AG10803 (cell line): ENCODE measurements at places on chromosomes 16 and 17.

DNA sequence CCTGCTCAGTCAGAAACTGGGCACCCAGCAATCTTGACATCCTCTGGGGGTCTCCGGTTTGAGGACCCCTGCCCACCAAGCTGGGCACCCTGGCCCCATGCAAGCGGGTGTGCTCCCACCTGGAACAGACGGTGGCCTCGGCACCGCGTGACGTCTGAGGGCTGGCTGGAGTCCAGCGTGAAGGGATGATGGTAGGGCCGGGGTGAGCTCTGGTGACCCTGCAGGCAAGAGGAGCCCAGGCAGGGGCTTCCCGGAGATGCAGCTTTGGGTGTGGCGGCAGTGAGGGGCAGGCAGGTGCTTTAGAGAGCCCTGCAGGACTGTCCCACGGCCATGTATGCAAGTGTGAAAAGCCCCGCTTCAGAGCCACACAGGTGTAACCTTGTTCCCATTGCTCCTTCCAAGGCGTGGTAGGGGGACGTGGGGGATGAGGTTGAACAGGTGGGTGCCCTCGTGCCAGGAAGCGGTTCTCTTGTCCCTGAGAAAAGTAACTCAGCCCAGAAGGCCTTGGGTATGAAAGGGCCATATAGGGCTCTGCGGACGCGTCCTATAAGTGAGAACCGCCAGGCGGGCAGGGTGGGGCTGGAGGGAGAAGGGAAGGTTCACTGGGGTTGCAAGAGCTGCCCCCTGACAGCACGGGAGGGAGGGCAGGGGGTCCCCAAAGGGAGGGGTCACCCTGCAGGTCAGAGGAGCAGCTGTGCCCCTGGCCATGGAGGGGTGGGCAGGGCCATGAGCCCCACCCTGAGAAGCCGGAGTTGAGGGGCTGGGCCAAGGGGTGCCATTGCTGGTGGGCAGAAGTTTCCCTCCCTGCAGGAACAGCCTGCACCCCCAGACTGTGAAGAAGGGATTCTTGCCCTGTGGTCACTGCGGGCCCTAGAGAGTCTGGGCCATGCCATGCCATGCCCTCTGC is 9.2 kb downstream of the RGS11 start:
- DNase-seq: no peak

- no peak for DNase-seq
These were observed 210.1 kb upstream of the MAF start for GRCh38 chr16:79810449-79811189.

DNA sequence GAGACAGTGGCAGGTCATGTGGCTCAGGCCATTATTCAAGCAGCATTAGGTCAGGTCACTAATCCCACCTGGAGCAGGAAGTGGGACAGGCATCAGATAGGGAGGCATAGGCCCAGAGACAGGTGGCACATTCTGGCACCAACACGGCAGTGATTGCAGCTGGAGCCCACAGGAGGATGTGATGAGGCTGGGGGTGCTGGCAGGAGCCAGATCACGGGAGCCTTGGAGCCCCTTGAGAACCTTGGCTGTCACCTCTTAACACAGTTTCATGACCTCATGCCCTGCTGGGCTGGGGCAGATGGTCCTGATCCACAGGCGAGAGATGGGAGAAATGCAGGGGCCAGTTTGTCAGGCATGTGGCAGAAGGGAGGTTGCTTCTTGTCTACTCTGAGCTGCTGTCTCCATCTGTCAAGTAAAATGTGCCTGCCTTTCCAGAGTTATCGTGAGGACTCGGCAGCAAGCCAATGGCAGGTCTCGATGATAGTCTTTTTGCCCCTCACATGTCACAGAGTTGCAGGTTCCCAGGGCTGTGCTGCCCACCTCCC is 109.6 kb downstream of the CLEC16A start:
- DNase-seq: no peak

DNA sequence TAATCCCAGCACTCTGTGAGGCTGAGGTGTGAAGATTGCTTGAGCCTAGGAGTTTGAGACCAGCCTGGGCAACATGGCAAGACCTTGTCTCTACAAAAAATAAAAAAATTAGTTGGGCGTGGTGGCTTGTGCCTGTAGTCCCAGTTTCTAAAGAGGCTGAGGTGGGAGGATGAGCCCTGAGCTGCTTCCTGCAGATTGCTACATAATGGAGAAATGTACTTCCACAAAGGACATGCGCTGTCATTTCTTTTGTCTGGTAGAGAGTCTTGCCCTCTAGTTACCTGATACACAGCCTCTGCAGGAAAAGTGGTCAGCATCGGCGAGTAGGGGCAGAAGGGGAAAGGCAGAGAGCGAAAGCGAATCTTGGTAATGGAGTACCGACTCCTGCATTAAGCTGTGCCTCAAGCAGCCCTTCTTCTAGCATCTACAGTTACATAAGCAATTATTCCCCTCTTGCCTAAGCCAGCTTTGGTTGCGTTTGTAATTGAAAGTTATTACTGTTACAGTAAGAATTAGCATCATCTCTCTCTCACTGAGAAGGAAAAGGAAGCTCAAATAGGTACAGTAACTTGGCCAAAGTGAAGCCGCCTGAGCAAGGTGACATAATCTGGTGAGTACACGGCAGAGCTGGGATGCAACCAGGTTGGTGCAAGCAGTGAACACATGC is 18.5 kb upstream of the GGA2 start:
- no peak for DNase-seq

DNA sequence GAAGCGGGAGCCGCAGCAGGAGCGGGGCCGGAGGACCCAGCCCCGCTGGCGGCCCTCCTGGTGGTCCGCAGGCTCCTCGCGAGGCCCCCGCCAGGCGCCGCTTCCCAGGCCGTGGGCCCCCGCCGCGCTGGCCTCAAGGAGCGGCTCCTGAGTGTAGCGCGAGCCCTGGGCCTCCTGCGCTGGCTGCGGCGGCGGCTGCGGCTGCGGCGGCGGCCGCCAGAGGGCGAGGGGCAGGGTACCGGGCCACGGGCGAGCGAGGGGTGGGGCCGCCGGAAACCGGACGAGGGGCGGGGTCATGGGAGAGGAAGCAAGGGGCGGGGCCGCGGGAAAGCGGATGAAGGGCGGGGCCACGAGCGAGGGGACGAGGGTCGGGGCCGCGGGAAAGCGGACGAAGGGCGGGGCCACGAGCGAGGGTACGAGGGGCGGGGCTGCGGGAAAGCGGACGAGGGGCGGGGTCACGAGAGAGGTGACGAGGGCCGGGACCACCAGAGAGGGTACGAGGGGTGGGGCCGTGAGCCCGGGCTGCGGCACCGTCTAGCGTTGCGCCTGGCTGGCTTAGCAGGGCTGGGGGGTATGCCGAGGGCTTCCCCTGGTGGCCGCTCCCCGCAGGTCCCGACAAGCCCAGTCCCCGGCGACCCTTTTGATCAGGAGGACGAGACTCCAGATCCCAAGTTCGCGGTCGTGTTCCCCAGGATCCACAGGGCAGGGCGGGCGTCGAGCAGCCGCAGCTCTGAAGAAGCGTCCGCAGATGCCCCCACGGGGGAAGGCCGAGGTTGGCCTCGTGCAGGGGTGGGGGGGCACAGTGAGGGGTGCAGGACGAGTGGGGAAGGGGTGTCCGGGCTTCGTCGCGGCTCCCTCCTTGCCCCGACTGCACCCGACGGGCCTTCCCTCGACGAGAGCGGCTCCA is 1.7 kb downstream of the MYO15B start:
- peak; percentile 77 for DNase-seq

DNA sequence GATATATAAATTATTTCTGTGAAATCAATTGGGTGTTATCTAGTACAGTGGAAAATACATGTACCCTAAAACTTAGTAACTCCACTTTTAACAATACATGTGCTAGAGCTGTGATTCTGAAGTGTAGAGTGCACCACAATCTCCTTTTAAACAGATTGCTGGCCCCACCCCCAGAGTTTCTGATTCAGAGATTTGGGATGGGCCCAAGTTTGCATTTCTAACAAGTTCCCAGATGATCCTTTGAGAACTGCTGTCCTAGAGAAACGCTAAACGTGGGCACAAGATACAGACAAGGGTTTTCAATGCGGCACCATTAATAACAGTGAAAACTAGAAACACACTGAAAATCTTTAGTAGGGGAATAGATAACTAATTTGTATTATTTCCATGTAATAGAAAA is 49.2 kb downstream of the NXPH3 start:
- peak; percentile 59 for DNase-seq

DNA sequence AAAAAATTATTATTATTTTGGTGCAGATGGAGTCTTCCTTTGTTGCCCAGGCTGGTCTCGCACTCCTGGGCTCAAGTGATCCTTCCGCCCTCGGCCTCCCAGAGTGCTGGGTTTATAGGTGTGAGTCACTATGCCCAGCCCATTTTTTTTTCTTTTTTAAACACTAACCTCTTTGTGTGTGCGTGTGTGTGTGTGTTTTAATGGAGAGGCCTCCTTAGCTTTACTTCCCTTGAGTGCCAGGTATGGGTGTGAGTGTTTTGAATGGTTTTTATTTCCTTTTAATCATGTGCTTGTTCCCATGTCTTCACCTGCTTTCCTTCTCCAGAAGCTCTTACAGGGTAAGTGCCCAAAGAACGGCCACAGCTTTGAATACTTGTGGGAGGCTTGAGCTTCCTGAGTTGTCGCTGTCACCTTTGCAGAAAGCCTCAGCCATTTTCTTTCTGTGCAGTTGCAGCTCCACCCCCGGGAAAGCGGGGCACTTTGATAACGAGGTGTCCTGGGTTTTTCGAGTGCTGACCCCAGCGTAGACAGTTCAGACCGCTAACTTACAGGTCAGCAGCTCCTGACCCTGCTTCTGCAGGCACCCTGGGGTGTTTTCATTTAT is 22.6 kb downstream of the AKAP1 start:
- DNase-seq: no peak

DNA sequence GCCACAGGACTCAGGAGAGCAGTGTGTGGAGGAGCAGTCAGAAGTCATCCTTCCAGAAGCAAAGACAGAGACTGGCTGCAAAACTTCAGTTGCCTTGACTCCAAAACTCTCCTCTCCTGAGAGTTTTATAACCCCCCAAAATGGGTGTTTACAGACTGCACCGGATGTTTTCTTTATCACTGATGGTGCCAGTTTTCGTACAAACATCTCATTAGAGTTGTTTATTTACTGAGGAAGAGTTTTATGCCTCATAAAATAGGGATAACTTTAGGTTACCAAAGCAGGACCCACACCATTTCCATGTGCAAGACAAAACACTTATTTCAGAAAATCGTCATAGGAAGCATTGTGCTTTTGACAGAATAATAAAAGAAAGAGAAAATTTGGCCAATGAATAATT is at the start of gene KRT40:
TSS of gene KRT40 (minus strand) at position 101 of the 400 bp plus-strand sequence. CDS start at position 48, 53 bp downstream.
- no peak for DNase-seq

- DNase-seq: no peak
These were observed 328.5 kb downstream of the SLC39A11 start for GRCh38 chr17:72763981-72764380.

DNA sequence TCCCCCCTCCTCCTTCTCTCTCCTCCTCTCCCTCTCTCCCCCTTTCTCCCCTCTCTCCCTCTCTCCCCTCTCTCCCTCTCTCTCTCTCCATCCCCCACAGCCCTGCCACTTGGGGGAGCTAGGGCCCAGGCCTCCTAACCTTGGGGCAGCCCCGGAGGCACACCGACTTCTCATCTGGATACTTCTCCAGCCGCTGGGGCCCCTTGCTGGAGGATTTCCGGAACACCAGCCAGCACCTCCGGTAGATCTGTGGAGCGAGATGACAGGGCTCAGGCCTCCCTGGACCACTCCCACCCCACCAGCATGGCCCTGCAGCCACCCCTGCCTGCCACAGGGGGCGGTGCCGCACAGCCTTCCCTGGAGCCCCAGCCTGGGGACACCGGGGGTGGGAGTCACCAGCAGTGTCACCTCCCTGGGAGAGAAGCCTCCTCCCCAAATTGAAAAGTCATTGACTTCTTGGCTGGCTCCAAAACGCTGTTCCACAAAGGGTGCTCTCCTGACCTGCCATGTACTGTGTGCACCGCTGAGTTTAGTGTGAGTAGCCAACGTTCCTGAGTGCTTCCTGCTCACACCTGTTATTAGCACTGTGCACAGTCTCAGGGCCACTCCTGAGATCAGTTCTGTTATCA is 10.5 kb downstream of the DOK4 start:
- no peak for DNase-seq

DNA sequence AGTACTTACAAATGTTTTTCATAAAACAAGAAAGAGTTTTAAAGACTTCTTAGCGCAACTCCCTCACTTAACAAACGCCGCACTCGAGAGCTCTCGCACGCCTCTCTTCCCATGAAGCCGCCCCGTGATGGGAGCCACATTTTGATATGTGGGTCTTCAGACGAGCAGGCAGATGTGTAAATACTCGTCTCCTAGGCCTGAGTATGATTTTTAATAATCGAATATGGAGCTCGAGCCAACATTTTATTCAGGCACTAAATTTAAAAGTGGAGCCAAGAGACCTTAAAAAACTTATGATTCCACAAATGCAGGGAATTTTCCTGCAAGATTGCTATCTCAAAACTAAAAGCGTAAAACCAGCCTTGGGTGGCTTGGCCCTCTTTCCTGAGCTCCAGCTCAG is 55.4 kb downstream of the IRX6 start:
- DNase-seq: no peak

DNA sequence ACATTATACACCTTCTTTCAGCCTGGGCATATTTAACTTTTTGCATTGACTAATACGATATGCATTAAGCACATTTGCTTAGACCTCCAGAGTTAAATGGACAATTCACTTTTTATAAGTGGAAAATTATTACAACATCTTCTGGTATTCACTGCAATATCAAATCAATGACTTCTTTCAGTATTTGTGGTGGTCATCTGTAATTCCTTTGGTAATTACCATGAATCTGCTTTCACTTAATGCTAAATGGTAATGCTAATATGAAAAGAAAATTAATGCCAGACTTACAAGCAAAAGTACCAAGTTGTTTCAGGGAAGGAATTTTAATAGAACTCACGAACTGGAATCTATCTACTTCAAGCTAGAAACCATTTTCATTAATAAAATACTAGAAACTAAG is 6.4 kb downstream of the GPATCH8 start:
- peak; percentile 79 for DNase-seq

DNA sequence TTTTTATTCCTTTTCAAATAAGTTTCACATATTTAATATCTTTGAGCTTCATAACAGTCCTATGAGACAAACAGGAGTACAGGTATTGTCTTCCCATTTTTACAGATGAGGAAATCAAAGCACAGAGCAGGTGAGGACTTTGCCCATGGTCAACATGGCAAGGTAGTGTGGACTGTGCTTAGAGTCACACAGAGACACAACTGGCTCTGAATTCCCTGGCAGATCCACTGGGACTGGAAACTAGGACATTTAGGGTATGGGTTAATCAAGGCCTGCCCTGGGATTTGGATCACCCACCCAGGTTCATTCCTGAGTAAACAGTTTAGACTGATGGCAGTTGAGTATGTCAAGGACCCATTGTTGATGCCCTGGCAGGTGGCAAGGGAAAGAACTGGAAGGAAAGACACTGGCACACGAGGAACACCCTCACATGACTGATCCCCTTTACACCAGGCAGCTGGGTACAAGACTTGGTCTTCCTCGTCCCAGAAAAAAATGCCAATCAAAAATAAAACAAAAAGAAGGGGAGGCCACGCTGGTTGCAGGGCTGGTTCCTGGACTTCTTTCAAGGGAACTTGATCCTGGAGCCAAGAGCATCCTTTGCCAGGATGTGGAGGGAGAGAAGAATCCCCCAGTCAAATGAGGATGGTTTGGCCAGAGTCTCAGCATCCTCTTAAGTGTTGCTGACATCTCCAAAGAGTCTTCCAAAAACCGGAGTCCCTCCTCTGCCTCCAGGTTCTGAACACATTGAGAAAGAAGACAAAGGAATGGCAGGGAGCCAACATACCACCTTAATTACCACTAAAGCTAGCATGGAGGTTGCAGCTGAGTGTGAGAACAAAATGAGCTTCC is 34.9 kb downstream of the CHD9 start:
- peak; percentile 72 for DNase-seq
